ENCODE measurements at places on chromosomes 6 and 20.

DNA sequence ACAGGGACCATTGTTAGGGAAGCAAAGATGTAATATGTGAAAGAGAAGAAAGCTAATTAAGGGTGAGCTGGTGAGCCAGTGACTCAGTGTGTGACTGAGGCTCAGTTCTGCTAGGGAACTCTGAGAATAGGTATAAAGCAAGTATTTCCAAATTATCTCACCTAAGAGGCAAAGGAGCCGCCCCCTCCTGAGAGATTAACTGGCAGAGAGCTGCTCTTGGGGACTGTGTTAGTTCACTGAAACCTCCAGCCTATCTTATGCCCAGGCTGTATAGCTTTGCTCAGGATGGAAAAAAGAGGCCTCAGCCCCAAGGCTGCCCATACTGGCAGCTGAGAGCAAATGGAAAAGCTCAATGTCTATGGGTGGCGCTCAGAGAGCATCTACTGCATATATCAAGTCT is 152.0 kb downstream of the PAK5 start:
- no peak for DNase-seq

GRCh38 chr6:42141603-42142117 is 760 bp downstream of the C6orf132 start:
- no peak for DNase-seq

GRCh38 chr6:75135450-75135849 is 70.4 kb downstream of the COL12A1 start:
- no peak for DNase-seq

DNA sequence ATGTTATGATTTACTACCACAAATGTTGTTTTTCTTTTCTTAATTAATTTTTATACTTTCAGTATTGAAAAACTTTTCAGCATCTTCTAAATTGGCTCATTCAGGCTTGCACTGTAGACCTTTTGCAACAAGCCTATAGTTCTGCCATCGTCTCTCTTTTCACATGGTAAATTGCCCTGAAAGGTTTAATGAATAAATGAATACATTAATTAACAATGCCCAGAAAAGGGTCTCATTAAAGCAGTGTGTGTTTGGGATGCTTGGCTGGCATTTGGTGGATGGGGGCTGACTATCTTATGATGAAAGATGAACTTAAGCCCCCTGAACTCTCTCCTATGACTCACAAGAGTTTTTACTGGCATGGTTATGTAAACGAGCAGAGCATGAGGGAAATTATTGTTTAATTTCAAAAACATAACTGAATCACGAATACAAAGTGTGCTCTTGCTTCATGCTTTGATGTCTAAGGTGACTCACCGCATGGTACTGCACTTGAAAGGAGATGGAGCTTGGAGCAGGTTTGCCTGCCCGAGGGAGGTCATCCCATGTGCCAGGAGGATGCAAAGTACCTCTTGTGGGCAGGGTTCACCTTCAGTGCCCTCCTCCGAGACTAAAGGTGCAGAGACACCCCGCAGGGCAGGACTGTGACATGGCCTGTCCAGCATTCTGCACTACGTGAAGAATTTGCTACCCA is 13.8 kb upstream of the PCK1 start:
- DNase-seq, result no peak

GRCh38 chr20:36573798-36574365 is 485 bp downstream of the TGIF2 start:
- DNase-seq, result no peak

- no peak for DNase-seq
Measured at GRCh38 chr6:117956386-117956785, 49.3 kb downstream of the SLC35F1 start.

GRCh38 chr6:142412658-142413057 is 110.9 kb downstream of the ADGRG6 start:
- no peak for DNase-seq

DNA sequence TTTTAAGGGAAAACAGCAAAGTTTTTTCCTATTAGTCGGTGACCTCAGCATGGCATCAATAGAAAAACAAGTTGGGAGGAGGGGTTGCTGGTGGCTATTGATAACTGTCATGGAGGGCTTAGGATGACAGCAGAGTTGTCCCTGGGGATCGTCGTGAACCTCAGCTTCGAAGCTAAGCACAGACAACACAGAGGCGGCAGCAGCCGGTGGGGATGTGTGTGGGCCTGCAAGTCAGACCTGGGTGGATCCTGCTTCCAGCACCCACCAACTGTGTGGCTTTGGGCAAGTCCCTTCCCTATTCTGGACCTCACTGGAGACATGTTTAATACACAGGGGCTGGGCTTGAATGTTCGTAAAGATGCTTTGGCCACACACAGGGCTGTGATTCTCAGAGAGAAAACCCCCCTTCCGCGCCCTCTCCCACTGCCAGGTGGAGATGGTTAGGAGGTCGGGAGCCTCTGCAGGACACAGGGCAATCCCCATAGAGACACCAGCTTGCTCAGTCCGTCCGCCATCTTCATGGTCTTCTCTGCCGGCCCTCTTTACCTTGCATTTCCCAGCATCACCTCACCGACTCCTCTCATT is 83.1 kb upstream of the TOX2 start:
- no peak for DNase-seq

GRCh38 chr6:139846538-139847456 is 472.3 kb upstream of the CITED2 start:
- no peak for DNase-seq

GRCh38 chr20:17756529-17756928 is 56.8 kb downstream of the BANF2 start:
- no peak for DNase-seq

- no peak for DNase-seq
Measured at GRCh38 chr6:100234625-100235024, 230.1 kb downstream of the SIM1 start.
